CD4-positive, CD25-positive, alpha-beta regulatory T cell (primary cell): ENCODE measurements at places on chromosomes 4 and X. TPM values are rescaled to one million over a fixed set of nuclear protein-coding genes. Genes with fewer than 3 reads are reported as not detected.

GRCh38 chr4:19615086-19615689, 636.5 kb upstream of the SLIT2 start:
- DNase-seq = no peak

DNA sequence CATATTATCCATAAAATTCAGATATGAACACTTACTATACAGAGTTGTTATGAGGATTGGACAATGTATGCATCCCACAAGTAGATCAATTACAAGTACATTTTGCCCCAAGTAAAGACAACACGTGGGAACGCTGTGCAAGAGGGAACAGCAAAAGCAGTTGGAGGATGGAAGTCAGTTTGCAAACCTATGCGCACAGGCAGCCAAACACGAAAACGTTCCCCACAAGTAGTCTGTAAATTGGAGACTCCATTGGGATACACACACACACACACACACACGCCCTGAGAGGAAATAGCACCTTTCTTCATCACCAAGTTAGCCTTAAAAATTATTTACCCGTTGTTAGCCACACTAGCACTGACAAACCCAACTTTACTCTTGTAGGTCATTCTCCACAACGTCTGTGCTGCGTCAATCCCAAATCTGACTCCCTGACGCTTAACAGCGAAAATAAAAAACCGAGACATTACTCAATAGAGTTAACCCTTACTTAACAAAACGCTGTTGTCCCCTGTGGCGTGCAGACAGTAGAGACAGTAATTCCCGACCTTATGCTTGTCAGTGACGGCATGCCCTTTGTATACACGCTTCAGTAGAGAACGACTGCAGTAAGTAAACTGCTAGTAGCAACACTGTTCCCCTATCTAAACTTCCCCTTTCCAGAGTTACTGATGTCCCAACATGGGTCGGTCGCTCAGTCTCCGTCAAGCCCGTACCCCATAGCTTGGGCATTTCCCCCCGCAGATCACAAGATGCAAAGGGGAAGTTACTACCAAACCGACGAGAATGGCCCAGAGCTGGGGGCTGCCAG, 730 bp downstream of the MANBA start:
- DNase-seq = peak; percentile 44

DNA sequence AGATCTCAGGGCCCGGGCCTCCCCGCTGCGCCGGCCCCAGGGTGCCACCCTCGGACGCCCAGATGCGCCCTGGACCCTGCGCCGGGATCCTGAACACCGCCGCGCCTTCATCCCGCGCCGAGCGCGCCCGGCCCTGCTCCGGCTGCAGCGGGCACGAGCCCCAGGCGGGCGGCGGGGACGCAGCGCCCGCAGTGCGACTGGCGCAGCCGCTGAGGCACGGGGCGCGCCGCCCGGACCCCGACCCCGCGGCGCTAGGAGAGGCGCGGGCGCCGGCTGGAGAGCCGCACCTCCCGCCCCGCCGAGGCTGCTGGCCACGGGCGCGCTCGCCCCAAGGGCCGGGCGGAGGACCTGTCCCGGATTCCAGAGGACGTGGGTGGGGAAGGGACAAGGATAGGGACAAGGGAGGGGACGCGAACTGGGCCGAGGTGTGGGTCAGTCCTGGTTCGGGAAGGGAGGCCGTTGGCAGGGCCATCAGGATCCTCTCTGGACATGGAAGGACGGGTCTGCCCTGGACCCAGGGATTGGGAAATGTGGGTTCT, 1.1 kb downstream of the ZFYVE28 start:
- DNase-seq = no peak

GRCh38 chrX:17744896-17745523, 7.7 kb downstream of the SCML1 start:
- DNase-seq = peak; percentile 12

GRCh38 chrX:129523079-129523911, at the start of gene SMARCA1:
Gene SMARCA1, minus strand, starts transcription at chrX:129523490. Its CDS starts 120 bp downstream, at chrX:129523370.
- no peak for DNase-seq

Gene FAM184B
- not detected for polyA plus RNA-seq

DNA sequence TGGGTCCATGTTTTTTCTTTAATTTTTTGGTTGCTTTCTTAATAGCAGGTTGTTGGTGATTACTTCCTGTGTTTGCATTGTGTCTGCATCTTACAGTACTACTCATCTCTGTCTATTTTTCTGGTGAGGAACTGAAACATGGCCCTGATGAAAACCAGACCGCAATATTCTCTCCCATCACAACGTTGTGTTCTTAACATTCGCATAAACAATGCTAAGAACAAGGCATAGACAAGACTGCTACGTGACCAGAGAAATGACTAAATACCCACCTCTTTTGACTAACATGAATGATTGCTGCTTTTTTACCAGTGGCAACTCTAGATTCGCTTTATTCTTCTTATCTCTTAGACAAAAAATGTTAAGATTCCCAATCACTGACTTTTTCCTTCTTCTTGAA, 179.1 kb downstream of the GC start:
- DNase-seq = no peak

GRCh38 chr4:16694884-16695276, 203.6 kb downstream of the LDB2 start:
- DNase-seq = no peak

Gene PCYT1B
- polyA plus RNA-seq = 0.14 TPM

- DNase-seq = no peak
These were observed 277.3 kb upstream of the KLF3 start for GRCh38 chr4:38386654-38387188.

Gene CCDC110
- polyA plus RNA-seq = not detected

GRCh38 chrX:136754651-136755050, 26.1 kb downstream of the ARHGEF6 start:
- no peak for DNase-seq

DNA sequence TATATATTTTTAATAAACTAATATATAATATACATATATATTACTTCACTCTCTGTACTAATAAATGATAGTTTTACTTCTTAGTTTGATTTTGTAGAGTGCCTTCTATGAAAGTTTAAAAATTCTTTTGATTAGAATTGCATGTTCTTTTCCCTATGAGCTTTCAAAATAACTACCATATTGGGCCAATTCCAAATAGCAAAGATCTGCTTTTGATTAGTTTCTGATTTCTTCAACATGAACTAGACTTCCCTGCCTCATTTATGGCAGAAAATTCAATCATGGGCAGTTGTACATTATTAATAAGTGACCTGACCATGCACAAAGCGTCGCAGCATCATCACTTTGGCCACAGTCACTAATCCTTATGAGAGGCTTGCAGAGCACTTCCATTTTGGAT, 48.9 kb upstream of the TEX13A start:
- no peak for DNase-seq

Gene GATA1
- polyA plus RNA-seq = not detected

GRCh38 chr4:169183581-169183980, 87.2 kb downstream of the SH3RF1 start:
- no peak for DNase-seq

DNA sequence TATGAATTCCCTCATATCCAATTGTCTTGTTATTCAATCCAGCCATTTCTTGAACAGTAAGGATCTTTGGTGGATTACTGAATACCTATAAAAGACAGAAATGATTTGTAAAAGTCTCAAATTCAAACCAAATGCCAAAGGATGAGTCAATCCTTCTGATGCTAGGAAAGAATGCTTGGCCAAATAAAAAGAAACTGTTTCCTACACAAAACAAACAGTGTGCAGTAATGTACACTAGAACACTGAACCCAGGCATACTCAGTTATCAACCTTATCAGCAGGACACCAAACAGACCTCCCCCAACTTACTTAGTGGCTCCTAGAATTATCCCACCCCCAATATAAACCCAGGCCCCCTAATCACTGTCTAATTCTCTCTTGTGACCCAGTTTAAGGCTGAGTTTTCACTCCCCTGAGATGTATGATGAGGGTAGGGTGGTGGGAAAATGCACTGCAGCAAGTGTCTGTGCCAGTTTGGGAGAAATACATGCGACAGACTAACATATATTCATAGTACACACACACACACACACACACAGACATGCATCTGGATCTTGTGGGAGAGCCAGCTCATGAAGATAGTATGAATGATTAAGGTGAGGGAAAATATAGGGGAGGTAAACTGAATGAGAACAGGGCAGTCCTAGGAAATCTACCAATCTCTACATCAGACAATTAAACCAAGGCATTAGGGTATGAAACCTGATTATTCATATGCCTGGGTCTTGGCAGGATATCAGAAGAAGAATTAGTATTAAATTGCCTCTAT, 35.0 kb downstream of the CLDN2 start:
- no peak for DNase-seq

Gene GPRIN3
- polyA plus RNA-seq = 13.4 TPM

GRCh38 chr4:54909961-54910360, 215.4 kb downstream of the KDR start:
- DNase-seq = no peak

DNA sequence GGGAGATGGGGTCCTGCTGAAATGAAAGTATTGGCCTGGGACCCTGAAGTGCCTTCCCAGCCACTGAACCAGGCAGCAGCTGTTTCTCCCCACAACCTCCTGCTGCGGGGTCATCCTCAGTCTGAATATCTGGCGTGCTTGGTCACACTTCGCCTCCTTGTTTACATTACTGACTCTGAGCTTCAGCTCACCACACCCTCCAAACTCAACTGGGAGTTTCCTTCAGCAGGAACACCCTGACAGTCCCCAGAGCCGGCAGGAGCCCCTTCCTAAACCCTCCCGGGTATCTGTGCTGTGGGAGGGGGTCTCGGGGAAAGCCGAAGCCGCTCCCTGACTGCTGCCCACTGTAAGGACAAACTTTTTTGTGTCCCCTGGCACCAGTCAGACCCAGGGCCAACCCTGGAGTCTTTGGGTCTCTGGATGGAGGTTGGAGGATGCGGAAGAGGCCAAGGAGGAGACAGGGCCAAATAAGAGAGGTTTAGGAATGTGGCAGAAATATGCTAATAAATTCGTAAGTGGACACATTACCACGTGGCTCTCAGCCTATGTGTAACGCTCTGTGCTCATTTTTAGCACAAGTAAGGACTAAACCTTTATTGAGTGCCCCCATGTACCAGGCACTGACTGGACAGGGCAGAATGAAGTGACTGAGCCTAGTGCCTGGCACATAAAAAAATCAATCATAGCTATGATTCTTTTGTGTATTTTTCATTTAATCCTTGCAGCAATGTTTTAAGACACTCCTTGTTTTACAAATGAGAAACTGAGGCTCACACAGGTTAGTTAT, 20.7 kb downstream of the FHDC1 start:
- no peak for DNase-seq

DNA sequence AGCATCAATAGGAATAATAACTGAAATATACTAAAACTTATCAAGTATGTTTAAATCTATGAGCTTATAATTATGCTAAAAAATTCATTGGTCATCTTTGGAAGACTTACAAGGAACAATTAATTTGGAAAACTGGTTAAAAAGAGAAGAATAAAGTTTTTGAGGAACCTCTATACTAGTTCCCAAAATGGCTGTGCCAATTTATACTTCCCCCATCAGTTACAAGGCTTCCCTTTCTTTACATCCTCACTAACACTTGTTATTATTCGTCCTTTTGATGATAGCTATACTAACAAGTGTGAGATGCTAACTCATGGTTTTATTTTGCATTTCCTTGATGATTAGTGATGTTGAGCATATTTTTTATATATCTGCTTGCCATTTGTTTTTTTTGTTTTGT, 17.1 kb downstream of the OGT start:
- DNase-seq = no peak

GRCh38 chr4:123096038-123096437, 173.6 kb upstream of the NUDT6 start:
- DNase-seq = peak; percentile 4

Gene ARSJ
- not detected for polyA plus RNA-seq

DNA sequence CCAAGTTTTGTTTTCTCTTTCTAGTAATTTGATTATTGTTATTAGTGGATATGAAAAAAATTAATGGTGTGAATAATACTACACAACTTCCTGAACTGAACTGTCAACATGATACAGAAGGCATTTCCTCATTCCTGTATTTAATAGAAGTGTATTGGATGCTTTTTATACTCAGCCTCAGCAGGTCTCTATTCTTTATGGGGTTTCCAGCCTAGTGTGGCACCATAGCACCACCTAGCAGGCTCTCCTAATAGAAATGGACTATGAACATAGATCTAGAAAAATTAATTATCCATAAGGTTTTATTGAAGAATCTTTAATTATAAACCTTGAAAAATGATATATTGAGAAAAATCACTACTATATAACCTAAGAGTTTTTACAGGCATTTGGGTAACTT, 52.4 kb downstream of the GLRB start:
- DNase-seq = no peak

GRCh38 chr4:71441186-71442169, 102.7 kb downstream of the SLC4A4 start:
- DNase-seq = no peak
